Ammon's horn (tissue), 1 donor: ENCODE measurements at places on chromosomes 1 and 21.

DNA sequence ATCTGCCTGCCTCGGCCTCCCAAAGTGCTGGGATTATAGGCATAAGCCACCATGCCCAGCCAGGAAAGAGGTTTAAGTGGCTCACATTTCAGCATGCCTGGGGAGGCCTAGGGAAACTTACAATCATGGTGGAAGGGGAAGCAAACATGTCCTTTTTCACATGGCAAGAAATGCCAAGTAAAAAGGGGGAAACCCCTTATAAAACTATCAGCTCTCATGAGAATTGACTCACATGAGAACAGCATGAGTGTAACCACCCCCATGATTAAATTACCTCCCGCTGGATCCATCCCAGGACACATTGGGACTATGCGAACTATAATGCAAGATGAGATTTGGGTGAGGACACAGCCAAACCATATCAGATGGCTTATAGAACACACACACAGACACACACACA lies 8.8 kb upstream of the KLHL12 start:
- no peak for DNase-seq

DNA sequence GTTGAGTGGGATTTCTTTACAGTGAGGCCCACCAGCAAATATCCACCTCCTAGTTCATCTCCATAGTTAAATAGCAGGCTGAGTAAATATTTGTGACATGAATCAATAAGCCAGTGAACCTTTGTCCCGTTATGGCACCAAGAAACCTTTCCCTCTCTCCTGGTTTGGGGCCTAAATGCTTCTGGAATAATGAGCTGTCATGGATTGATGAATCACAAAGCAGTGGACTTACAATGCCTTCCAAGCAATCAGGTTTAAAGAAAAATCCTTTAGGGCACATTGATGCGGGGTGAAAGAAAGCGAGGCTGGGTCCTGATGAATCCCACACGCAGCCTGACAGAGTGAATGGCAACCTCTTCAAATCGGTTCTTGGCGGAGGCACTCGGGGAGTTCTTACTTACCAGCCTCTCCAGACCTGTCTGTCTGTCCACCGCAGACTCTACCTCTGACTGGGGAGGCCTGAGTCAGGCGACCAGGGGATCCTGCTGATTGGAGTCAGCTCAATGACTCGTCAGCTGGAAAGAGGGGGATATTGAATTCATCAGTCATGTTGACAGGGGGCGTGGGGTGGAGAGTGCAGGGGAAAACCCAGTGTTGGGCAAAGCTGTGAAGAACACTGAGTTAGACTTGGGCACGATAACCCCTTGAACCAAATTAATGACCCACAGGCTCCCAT lies 247.3 kb downstream of the PLPP3 start:
- no peak for DNase-seq

- DNase-seq, result peak; percentile 98
These were observed 111.7 kb downstream of the GLUL start for GRCh38 chr1:182279724-182280503.

DNA sequence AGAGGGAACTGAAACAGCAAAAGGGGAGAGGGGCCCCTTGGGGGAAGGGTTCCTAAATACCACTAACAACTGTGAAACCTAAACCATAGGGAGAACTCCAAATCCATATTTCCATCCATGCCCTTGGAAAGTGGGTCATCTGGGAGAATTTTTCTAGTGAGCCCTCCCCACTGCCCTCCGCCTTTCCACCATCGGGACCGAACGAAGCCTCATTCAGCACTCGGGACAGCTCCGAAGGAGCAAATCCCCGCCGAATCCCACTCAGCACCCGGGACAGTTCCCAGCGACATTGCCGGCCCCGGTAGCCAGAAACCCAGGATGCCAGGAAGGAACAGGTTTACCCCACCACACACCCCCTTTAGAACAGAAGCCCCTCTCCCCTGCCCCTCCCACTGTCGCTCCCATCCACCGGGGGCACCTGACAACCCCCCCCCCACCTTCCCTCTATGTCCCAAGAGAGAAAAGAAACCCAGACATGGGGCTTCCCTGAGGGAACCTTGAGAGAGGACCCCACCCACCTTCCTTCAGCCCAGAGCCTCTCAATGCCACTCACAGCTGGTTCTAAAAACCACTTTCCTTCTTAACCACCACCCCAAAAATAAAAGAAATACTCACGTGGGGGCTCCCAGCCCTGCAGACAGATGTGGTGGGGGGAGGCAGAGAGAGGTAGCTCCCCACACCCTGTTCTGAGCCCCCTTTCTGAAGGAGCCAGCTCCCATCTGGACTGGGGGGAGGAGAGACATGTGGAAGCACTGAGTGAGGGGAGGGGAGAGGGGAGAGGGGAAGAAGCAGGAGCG lies 4.5 kb downstream of the DLGAP3 start:
- no peak for DNase-seq

DNA sequence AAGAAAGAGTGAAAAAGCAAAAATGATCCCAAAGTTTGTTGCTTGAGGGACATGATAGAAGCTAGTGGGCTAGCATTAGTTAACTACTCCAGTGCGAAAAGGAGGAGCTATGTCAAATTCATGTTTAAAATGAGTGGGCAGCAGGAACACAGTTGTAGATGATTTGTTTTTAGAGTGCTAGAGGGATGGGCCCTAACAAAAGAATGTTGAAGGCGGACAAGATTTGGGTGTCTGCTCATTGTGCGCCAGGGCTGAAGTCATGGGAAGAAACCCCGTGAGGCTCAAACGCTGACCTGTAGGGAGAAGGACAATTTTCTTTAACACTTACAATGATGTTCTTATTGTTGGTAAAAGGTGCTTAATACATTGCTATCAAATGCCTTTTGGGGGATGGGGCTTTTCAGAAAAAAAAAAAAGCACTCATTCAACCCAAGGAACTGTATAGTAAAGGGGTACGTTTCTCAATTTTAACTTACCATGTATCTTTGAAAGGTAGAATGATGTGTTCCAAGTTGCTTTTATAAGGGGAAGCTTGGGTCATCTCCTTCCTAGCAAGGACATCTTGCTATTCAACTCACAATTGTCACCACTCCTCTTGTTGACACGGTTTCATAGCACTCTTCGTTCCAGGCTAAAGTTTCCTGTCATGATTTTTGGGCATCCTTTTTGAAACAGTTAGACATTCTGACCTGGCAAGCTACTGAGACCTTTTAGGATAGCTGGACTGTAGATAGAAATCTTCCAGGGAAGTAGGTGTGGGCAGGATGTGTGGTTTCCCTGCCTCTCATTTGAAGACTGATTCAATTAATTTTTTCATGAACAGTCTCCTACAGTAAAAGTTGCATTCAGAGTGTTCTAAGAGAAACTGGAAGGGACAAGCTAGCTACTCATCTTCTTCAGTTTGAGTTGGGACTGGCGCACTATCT lies 53.0 kb upstream of the CNN3 start:
- DNase-seq, result no peak

GRCh38 chr21:41926117-41926806 lies 27.6 kb downstream of the C2CD2 start:
- peak; percentile 61 for DNase-seq

DNA sequence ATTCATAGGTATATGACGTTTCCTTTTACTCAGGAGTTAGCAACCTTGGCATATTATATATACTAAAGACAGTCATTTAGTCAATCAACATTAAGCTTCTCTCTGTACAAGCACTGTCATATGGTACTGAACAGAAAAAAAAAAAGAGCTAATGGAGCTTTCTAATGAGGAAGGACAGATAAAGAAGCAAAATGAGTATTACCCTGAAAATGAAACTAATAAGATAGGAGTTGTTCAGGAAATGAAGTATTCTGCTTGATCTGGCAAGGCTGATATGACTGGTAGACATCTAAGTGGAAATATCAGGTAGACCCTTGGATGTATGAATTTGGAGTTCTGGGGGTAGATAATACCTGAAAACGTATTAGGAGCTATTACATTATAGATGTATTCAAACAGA lies 4.3 kb upstream of the IKBKE start:
- no peak for DNase-seq

GRCh38 chr1:167373986-167374385 lies 144.3 kb downstream of the CD247 start:
- no peak for DNase-seq

DNA sequence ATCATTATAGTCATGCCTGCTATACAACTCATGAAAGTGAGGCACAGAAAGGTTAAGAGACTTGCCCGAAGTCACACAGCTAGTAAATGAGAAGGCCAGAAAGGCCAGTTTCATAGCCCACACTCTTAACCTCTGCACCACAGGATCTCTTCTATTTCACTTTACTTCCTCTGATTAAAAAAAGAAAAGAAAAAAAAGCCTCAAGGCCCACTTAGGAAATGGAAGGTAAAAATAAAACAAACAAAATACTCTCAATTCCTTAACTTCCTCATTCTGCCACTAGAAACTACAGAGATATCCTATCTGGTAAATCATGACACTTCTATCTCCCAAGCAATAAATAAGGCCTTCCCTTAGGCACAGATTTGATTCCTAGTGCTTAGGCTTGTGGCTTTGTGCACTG lies 7.6 kb upstream of the ENAH start:
- no peak for DNase-seq

DNA sequence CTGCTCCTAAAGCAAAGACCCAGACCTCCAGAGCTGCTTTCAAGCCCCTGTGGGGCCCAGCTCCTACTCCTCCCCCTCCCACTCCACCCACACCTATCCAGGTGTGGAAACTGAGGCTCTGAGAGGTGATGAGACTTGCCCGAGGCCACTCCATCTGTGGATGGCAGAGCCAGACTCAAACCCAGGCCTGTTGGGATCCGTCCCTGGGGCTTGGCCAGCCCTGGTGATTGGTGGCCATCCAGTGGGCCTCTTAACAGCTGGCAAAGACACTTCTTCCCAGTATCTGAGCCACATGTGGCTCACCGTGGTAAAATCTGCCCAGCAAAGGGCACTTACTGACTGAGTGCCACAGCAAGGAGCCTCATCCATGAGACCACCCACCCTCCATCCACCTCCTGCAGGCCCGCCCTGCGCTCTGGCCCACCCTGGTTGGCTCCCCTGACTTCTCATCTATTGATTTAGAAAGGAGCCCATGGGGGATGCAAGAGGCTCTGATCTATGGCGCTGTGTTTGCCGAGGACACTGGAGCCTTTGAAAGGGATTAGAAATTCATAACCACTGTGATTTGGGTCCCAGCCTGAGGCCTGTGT lies 398.5 kb downstream of the PTPRU start:
- DNase-seq, result no peak

DNA sequence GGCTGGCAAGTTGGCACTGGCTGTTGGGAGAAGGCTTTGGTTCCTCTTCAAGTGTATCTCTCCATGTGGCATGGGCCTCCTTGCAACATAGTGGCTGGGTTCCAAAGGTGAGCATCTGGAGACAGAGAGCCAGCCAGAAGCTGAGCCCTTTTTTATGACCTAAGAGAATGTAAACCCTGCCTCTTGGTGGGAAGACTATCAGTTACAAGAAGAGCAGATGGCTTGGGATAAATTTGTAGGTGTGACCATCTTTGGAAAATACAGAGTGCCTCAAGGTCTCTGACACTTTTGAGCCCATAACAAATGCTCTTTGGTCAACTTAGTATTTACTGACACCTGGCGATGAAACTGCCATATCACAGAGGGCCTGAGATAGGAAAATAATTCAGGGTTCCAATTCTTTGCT lies 31.4 kb upstream of the PRELP start:
- no peak for DNase-seq

DNA sequence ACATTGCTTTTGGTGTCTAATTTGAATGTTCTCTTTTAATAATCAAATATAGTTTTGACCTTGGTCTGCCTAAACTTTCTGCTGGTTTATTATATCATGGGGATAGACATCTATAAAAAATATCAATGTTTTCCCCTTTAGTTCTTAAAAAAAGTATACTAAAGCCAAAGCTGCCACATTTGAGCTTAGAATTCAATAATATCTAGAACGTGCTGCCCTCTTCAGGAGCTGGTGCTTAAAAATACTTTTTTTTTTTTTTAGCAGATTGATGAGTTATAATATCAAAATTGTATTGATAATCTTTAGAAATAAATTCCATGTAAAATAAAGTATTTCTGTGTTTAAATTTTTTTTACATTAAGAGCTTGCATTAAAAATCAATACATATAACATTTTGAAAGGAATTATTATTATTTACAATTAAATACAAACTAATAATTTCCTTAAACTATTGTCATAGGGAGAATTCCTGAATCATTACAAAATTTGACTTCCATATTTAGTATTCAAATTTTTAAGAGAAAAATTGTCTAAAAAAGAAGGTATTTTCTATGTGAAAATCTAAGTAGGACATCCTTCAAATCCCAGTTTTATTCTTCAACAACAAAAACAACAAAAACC lies 40.1 kb upstream of the ADGRL2 start:
- DNase-seq, result no peak

- DNase-seq, result no peak
These were observed 90.4 kb downstream of the HHAT start for GRCh38 chr1:210418863-210419650.

- no peak for DNase-seq
These were observed 14.9 kb downstream of the PTCH2 start for GRCh38 chr1:44828003-44828651.

- no peak for DNase-seq
These were observed 11.6 kb upstream of the OLFML2B start for GRCh38 chr1:162035241-162035640.

DNA sequence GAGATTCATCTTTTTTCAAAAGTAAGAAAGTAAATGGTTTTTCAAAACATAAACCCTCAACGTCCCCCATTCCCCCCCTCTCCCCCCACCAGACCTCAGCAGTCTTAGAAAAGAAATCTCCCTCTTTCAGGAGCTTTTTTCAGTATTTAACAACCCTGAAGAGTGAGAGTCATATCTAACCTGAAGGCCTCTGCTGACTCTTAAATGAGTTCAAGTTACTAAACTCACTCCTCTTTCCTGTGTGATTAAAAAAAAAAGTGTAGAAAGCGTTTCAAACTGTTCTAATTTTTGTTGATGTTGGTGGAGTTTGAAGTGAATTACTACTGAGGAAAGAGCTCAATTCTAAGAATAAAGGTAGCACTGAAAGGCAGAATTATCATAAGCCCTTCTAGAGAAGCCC lies 93.7 kb downstream of the VAV3 start:
- no peak for DNase-seq

GRCh38 chr1:217136895-217137205 lies 413.6 kb upstream of the ESRRG start:
- DNase-seq, result no peak
